ENCODE measurements at places on chromosomes 2 and 18.

DNA sequence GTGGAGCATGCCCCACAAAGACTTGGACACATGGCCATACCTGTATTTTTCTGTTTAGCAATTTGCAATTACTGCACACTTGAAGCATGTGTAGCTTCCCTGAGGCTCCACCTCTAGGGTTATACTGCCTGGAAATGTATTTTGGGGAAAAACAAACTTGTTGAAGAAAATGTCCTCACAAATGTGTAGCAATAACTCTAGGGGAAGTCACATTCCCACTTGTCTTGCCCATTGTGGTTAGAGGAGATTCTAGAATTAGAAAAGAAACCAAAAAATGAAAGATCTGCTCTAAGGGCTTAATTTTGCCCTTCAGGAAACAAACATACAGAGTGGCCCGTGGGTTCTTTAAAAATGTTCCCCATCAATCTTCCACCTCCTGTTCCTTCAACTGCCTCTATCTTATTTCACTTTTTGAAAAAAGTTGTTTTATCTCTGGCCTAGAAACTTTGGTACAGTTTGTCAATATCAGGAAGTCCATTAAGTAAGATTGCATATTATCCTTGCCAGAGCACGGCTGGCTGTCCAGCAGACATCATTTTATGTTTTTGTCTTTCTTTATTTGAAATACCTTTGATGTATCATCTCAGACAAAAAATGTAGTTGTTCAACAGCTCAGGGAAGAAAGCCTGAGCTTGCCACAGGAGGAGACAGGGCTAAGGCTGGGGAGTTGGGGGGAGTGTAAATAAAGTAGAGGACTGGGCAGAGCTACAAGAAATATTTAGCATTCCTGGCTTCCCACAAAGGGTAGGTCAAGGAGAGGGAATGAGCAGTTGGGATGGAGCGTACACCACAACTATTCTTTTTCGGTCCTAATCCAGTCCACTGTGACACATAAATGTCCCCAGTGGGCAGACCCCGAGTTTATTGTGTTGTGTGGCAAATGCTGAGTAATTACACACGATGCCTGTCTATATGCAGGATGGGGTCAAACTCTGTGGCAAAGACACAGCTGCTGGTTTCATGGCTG lies 96.8 kb upstream of the CDC42EP3 start:
- no peak for DNase-seq

- DNase-seq, result no peak
Observed at GRCh38 chr2:239398521-239398921, 2.3 kb downstream of the HDAC4 start.

- DNase-seq, result no peak
Observed at GRCh38 chr18:30439174-30439573, 603.4 kb downstream of the DSC3 start.

- no peak for DNase-seq
Observed at GRCh38 chr2:20757405-20758090, 65.4 kb downstream of the LDAH start.

DNA sequence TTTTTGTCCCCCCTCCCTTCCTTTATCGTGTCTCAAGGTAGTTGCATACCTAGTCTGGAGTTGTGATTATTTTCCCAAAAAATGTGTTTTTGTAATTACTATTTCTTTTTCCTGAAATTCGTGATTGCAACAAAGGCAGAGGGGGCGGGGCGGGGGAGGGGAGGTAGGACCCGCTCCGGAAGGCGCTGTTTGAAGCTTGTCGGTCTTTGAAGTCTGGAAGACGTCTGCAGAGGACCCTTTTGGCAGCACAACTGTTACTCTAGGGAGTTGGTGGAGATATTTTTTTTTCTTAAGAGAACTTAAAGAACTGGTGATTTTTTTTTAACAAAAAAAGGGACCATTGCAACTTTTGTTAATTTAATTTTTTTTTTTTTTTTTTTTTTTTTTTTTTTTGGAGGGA lies 2.1 kb downstream of the SOX11 start:
- no peak for DNase-seq

DNA sequence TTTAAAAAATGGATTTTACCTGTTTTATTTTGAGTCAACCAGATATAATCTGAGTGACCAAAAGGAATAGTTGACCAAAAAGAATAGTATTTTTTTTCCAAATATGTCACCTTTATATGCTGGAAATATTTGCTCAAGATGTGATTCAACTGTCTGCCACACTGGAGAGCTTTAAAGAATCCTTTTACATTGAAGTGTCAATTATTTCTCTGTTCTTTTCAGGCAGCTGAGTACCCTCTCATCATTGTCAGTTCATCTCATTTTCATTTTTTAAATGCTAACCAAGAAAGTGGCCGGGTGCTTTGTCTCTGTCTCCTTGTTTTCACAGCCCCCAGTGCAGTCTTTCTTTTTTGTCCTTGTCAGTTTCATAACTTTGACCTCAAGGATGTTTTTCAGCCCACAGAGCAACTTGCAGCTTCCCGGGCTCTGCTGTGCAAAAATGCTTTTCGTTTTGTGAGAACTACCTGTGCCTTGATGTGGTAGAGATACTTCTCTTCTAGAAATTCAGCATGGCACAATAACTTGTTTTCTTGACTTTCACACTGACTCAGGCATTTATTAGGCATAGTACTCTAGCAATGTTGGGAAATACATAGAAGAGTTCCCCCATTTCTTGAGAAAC lies 23.4 kb upstream of the CERS6 start:
- no peak for DNase-seq

DNA sequence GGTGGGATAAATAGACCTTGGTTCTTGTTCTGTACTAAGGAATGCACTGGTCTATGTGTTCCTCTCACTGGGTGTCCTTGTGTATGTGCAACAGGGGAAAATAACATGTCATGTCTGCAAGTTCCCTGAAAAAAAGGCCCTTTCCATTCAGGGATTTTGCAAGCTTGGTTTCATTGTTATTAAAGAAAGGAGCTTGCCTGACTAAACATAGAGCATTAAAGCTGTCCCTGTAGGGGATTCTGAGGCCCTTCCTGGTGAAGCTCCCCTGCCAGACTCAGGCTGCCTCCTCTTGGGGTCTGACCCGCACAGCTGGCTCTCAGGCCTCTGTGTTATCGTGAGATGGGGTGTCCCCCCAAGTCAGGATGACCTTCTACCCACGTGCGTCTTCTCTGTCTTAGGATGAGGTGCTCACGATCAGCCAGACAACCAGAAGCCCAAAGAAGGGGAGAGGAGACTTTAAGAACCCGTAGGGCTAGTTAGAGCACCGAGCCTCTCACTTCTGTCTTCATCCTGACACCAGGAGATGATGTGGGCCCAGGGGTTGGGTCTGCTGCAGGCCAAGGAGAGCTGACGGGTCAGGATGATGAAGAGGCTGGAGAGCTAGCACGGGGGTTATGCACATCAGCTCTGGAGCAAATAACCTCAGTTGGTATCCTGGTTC lies 21.2 kb downstream of the CAPG start:
- DNase-seq, result no peak

DNA sequence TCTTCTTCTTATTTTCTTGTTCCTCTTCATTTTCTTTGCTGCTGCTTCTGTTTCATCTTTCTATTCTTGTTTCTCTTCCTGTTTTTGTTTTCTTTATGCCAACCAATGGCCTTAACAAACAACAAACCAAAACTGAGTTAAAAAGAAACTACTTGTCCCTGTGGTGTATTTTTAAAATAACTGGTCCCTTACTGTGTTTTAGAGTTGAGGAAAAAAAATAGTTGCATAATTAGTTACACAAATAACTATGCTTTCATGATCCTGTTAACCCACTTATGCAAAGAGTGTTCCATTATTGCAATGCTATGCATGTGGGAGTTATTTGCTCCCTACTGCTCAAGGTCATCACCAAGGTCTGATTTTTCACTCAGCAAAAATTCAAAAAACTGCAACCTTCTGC lies 39.5 kb upstream of the IMP4 start:
- DNase-seq, result no peak

- DNase-seq, result no peak
Observed at GRCh38 chr2:33312355-33312754, 164.1 kb upstream of the RASGRP3 start.

Measured in stimulated activated CD8-positive, alpha-beta memory T cell treated with anti-CD3 and anti-CD28 coated beads, Interleukin-15, amount 100 ng/mL, for 4 hours (primary cell).